ENCODE measurements at places on chromosomes 2 and 18.
A peak's percentile ranks its signal among the peaks of the same experiment; 100 is the strongest.

GRCh38 chr2:199910338-199911051, 598 bp upstream of the C2orf69 start:
- DNase-seq = no peak

DNA sequence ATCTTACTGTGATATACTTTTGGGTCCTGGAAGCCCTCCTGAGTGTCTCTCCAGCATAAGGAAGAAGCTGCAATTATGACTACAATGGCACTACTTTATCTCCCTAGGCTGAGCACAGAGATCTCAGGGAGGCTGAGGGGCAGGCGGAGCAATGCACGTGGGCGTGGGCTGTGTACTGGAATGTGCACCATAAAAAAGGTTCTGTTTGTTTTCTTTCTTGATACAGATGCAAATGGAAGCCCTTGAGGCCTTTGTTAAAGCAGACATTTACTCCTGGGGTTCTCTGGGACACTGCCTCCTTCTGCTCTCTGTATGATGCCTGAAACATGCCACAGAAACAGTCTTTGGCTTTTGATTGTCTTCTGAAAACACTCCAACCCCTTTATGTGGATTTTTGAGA, 79.1 kb upstream of the DLX2 start:
- no peak for DNase-seq

- DNase-seq = no peak
These were observed 92.8 kb upstream of the BARD1 start for GRCh38 chr2:214902286-214902685.

- DNase-seq = peak; percentile 52
These were observed 142.4 kb downstream of the NEDD4L start for GRCh38 chr18:58186258-58186948.

- DNase-seq = no peak
These were observed 54.8 kb upstream of the CCDC141 start for GRCh38 chr2:179104736-179105135.

DNA sequence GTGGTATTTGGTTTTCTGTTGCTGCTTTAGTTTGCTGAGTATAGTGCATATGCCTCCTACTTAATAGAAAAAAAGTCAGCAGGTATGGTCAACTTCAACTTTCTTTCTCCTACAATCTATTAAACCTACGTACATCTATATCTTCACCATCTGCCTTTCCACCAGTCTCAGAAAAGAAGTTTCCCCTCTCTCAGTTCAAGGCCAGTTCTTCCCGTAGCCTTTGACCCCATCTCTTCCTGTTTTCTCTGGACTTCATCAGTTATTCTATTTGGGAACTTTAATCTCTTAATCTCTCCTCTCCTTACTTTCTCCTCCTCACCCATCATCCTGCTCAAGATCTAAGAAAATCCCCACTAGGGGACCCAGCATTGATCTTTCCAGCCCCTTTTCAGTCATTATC, 5.7 kb downstream of the PTRHD1 start:
- DNase-seq = no peak
